ENCODE measurements at places on chromosomes 6 and 20.

DNA sequence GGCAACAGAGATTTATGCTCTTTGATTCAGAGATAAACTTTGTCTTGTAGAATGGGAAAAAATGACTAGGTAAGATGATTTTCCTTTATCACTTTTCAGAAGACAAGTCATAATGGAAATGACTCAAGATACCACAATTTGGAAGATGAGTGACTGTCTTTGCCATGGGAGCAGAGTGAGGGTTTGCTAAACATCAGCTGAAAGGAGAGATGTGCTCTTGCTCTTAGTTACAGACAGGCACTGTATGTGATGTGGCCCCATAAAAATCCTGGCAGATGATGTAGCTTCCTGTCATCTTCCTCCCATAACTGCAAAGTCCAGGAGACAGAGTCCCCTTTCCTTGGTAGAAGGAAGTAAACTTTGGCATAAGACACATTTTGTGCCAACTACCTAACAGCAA, 47.6 kb downstream of the BACH2 start:
- no peak for DNase-seq

DNA sequence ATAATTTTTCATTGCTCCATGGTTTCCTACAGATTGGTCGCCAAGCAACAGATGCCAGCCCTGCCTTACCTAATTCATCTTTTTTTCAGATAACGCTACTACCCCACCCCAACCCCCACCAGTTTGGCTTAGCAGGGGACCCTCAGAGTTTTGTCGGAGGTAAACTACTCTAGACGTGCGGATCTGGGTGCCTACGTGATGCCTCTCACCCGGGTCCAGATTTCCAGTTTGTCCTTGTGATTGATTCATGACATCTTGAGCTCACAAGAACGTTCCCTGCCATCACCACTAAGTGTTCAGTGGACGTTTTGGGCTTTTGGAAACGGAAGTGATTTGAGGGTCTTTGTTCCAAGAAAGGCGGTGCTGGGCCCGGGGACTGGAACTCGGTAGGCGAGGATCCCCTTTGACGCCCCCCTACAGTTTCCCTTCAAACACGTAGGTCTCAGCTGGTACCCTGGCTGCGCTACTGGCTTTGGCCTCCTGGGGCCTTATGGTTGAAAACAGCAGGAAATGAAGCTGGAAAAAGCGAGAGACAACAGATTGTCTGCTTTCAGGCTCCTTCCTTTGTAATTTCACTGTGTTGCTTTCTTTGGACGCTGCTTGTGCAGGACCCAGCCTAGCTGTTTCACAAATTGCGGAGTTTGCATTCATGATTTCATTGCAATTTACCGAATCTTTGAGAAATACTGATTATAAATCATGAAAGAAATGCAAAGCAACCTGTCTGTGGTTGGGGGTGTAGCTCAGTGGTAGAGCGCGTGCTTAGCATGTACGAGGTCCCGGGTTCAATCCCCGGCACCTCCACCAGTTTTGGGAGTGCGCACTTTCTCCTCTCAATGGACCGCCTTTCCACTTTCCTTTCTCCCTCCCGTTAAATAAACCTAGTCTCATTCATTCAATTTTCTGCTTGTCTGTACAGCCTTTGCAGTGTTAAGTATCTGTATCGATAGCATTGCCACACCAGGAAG, 81.0 kb downstream of the GPX5 start:
- no peak for DNase-seq

GRCh38 chr6:163764565-163764964, 350.0 kb downstream of the QKI start:
- DNase-seq, result no peak

DNA sequence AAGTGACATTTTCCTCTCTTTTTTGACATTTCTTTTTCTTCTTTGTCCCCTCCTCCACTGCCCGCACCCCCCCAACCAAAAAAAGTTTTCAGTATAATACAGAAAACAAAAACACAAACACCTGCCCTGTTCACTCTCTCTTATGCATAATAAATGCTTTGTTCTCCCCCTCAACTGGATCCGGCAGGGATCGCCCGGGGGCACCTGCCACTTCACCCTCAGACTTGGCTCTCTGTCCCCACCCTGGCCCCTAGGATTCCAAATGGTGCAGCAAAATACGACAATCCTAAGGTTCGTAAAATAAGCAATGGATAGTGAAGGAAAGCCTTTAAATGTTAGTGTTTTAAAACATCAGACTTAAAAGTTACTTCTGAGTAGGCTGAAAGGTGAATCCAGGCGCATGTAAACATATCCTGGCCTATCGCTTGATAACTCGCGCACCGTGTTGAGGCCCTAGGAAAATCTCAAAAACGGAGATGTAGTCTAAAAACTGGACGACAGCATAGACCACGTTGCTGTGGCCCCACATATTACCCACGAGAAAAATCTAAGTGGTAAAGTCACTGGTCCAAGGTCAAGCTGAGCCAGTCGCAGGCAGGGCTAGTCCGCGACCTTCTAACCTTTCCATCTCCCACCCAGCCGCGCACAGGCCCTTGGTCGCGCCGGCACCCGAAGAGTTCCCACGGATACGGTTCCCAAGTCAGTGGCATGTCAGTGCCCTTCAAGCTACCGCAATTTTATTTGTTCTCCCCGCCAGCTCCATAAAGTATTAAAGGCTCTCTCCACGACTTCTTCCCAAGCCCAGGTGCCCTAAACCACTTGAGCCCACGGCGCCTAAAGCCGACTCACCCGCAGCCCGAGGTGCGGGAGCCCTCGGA, 130.8 kb downstream of the OGFRL1 start:
- no peak for DNase-seq

- DNase-seq, result no peak
These were observed 11.3 kb downstream of the TULP4 start for GRCh38 chr6:158323561-158323958.

DNA sequence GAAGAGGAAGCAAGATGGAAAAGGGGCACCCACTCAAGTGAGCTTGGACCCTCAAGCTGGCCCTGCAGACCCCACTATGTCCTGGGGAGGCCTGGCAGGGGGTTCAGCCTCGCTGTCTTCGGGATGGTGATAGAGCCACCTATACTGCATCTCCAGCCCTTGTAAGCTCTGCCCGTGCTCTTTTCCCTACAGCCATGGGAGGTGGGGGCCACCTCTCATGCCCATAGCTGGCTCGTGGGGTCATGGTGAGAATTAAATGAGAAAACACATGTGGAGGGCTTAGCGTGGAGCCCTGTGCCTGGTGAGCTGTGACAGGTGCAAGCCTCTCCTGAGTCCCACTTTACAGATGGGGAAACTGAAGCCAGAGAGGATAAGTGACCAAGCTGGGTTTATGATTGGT, 27.7 kb downstream of the PCK1 start:
- no peak for DNase-seq

DNA sequence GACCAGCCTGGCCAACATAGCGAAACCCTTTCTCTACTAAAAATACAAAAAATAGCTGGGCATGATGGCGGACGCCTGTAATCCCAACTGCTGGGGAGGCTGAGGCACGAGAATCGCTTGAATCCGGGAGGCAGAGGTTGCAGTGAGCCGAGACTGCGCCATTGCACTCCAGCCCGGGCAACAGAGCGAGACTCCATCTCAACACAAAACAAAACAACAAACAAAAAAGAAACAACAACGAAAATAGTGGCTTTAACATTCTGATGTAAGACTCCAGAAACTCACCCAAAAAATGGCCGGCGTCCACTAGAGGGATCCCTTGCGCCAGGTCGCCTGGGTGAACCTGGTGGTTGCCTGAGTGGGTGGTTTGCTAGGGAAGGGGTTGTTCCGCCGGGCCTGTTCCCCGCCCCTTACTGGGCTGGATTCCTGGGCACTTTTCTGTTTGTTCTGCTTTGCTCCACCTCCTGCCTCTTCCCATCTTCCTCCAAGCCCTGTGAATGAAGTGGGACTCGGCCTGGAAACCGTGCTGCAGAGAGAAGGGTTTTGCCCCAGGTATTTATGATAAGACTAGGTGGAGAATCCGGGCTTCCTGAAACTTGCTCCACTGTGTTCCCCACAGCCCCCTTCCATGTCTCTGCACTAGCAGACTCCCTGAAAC, 1.5 kb downstream of the PABPC1L start:
- no peak for DNase-seq

GRCh38 chr20:54194724-54195438, 13.0 kb upstream of the PFDN4 start:
- no peak for DNase-seq

- no peak for DNase-seq
These were observed 681.0 kb downstream of the C6orf118 start for GRCh38 chr6:164628302-164628931.

DNA sequence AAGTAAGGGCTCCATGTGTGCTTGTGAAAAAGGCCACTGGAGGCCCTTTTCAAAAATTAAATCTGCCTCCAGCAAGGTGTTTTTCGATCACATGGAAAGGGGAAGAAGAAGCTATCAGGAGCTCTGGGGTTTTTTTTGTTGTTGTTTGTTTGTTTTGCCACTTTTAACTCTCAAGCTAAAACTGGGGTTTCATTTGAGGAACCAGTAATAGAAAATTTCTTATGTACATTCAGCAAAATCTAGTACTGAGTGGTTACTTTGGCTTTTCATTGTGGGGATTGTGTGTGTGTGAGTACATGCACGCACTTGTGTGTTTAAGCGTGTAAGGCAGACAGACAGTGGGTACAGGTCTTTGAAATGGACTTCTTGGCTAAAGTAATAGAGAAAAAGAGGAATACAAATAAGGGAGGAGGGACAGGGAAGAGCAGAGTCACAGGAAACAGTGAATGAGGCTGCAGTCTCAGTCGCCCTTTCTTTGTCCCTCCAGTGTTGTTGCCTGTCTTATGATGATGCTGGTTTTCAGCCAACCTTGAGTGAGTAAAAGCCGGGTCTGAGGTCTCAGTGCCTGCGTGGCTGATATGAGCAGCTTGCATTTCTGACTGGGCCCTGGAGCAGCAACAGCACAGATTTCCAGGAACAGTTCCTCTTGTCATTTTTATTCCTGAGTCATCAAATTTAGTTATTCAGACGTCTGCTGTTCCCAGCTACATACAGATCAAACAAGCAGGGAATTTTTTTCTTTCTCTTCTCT, 26.2 kb downstream of the SLC16A10 start:
- DNase-seq, result peak; percentile 9

GRCh38 chr6:84027340-84028181, 6.0 kb upstream of the MRAP2 start:
- no peak for DNase-seq

GRCh38 chr20:62288535-62289105, 14.2 kb upstream of the ADRM1 start:
- no peak for DNase-seq

DNA sequence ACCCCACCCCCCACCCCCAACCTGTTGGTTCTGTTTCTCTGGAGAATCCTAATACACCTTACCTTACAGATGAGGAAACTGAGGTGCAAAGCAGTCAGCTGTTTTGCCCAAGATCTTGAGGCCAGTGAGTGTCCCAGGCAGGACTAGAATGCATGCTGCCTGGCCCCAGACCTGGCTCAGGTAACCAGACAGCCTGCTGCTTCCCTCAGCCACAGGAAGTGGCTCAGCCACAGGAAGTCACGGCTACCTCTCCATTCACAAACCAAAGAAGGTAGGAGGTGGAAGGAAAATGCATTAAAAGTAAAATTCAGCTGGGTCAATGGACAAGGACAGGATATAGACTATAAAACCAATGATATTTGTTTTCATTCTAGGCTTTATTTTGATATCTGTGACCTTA, 517.6 kb downstream of the CD83 start:
- peak; percentile 25 for DNase-seq

DNA sequence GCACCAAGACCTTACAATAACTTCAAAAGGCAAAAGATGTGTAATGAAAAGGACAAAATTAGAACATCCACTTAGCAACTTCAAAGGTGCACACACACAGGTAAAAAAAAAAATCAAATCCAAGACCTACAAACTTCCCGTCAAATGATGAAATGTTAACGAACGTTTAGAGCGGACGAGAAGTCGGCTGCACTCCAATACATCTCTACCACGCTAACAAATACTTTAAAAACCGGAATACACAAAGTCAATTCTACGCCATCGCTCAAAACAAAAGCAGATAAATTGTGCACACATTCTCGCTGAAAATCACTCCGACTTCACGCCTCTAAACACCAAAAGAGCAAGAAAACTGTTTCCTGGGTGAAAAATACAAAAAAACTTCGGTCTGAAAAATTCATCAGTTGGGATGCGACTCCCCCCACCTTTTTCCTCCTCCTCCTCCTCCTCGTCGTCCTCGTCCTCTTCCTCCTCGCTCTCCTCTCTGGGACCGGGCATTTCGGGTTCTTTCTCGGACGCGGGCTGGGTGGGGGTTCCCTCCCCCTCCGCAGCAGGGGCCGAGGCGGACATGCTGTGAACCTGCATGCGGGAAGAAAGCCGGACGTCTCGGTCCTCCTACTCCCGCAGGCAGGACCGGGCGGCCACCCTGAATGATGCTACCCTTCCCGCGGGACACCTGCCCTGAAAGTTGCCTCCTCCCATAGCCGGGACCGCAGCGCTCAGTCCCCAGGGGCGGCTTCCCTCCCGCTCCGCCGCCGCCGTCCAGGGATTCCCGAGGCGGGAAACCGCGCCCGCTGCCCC, 712 bp downstream of the DEK start:
- DNase-seq, result no peak

DNA sequence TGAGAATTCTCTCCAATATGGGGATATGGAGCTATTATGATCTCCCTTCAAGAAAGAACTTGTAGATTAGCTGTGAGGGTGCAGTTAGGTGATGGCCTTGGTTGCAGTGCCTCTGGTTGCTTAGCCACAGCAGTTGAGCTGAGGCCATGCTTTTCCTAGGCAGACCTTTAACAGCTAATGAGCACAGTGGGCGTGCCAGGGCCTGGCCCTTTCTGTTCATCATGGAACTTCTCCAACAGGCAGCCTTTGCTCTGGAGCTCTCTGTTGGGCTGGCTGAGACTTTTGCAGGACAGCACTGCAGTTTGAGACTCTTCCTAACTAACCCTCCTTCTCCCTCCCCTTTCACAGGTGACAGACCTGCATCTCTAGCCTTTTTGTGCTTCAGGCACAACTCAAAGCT, 39.7 kb upstream of the TMEM170B start:
- DNase-seq, result no peak

DNA sequence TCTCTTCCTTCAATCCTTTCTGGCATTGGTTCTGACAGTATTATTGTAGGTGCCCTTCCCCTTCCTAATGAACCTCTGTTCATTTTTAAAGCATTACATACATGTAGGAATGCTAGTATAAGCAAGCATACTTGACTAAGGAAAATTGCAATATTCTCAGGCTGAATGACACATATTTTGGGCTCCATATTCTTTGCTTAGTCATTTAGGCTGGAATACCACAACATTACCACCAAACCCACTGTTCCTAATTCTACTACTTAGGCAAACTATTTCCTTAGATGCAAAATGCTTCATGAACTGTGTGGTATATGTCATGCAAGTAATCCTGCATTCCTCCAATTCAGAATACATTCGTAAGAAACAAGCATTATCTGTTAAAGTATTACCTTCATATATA, 113.9 kb downstream of the PRDM1 start:
- no peak for DNase-seq

GRCh38 chr6:14143305-14143704, 25.7 kb downstream of the CD83 start:
- DNase-seq, result no peak

DNA sequence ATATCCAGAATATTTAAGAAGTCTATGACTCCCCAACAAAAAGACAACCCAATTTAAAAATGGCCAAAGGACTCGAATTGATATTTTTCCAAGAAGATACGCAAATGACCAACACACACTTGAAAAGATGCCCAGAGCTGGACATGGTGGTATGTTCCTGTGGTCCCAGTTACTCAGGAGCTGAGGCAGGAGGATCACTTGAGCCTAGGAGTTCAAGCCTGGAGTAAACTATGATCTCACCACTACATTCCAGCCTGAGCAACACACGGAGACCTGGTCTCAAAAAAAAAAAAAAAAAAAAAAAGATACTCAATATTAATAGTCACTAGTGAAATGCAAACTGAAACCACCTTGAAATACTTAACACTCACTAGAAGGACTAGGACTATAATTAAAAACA, 12.2 kb upstream of the ARMC2 start:
- no peak for DNase-seq
